CMK (cell line): ENCODE measurements at places on chromosomes 7 and 10.

DNA sequence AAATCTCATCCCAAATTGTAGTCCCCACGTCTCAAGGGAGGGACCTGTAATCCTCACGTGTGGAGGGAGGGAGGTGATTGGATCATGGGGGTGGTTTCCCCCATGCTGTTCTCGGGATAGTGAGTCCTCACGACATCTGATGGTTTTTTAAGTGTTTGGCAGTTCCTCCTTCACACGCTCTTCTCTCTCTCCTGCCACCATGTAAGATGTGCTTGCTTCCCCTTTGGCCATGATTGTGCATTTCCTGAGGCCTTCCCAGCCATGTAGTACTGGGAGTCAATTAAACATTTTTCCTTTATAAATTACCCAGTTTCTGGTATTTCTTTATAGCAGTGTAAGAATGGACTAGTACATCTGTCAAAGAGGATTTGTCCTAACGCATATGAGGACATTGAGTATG lies 59.5 kb downstream of the RGS10 start:
- no peak for DNase-seq

GRCh38 chr10:37784678-37785077 lies 72.7 kb downstream of the ZNF248 start:
- no peak for DNase-seq

GRCh38 chr10:62068464-62068863 lies 167.0 kb downstream of the ARID5B start:
- no peak for DNase-seq

GRCh38 chr7:150993511-150993910 lies 2.7 kb downstream of the NOS3 start:
- DNase-seq = no peak

GRCh38 chr7:116938678-116939077 lies 14.6 kb upstream of the ST7 start:
- DNase-seq = no peak

- DNase-seq = no peak
These were observed 62.5 kb downstream of the HIPK2 start for GRCh38 chr7:139715194-139715815.

- DNase-seq = no peak
These were observed 3.1 kb downstream of the RARRES2 start for GRCh38 chr7:150338166-150338829.

GRCh38 chr10:24311888-24312287 lies 103.0 kb downstream of the KIAA1217 start:
- DNase-seq = no peak

DNA sequence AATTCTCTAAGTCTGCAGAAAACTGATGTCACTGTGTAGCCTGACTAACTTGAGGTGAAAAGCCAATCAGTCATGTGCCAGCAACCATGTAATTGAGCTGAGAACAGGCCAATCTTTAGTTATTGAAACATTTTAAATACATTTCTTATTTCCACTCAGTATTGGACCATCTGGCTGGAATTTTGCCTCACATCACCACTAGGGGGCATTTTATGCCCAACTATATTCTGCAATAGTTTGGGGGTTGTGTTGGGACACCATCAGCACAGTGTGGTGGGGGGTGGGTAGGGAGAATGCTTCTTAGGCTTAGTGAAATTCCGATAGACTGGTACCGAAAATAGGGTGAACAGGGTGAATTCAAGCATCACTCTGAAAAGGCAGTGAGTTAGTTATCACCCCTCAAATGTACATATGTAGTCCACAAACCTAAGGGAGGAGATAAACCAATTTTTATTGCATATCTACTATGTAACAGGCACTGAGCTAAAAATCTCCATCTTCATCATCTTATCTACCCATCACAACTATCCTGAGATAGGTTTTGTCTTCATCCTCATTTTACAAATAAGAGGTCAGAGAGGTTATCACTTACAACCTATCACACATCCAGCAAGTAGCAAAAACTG lies 17.8 kb downstream of the NPSR1 start:
- DNase-seq = no peak

DNA sequence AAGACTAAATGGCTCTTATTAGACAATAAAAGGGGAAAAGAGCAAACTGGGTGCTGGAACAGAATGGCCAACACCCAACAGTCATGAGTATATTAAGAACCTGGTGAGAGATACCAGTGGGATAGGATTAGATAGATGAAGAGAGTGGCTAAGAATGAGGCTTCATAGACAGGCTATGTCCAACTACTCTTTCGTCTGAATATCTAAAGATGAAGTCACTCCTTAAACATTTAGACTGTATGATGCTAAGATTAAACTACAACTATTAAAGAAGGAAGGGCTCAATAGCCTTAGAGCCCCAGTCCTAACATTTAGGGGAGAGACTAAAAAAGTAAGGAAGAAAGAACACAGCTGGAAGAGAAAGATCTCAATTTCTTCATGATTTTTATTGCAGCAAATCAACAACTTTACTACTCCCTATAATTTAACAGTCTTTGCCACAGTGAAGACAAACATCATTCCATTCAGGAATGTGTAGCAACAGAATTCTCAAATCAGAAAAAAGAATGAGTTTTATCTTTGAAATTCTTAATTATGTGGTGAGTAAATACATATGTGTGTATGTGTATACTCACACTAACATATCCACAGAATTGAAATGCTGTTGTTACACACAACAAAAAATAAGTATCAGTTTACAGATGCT lies 45.6 kb downstream of the CACNA2D1 start:
- DNase-seq = no peak

DNA sequence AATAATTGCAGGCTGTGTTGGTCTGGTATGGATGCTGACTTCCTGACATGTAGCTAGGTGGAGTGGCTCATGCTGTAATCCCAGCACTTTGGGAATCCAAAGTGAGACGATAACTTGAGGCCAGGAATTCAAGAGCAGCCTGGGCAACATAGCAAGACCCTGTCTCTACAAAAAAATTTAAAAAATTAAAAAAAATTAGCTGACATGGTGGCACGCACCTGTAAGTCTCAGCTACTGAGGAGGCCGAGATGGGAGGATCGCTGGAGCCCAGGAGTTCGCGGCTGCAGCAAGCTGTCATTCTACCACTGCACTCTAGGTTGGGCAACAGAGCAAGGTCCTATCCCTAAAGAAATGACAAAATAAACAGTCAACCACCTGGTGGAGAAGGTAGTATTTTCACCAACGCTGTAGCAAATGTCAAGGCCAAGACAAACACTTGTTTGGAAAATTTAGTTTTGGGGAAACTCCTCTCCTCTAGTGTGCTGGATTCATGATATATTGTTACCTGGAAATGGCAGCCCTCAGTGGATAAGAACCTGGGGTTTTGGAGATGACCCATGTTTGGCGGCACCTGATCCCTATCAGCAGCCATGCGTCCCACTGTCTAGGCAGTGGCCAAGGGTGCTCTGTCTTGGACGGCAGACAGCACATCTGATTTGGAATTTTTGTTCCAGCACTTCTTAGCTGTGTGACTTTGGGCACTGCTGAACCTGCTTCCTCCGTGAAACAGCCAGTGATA lies 29.5 kb downstream of the CUX1 start:
- no peak for DNase-seq

DNA sequence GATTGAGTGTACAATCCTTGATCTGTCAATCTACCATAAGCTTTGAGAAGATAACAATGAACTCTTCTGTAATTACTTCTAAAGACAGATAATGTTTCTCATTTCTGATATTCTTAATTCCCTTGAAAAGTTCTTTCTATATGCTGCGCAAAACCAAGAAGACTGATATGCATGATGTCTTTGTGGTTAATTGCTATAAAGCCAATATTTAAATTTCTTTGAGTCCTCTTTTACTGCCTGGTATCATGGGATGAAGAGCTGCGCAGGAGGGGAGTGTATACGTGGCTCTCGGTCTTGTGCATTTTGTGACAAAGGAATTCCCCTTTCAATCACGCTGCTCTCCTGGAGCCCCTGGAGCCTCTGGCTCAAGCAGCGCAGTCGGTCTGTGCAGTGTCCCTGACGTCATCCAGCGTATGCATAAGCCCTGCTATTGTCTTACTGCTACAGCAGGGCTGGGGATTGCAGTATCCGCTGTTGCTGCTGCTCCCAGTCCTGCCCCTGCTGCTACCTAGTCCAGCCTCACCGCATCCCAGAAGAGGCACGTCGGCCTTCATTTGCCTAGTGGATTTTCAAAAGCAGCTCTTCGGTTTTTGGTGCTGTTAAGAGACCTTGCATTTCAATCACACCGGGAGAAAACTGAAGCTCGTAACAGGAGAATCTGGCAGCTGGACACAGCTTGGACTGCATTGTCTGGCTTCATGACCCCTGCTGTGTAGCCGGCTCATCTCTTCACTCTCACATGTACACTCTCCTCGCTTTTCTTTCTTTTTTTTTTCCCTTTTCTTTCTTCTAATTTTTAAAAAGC lies 66.7 kb downstream of the ST7 start:
- no peak for DNase-seq

DNA sequence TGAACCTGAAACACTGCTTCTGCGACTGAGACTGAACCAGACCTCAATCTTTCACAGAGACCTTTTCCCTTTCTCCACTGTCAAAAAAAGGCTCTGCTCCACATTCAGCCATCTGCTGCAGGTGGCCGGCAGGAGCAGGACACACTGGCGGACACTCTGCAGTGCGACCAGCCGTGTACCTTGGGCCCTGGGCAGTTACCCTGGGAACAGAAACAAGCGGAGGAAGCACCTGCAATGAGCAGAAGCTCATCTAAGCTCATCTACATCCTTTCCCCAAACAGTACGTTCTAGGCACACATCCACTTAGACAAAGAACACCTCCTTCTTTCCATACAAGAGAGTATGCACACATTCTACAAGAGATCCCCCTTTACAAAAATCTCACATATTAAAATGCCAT lies 22.8 kb downstream of the VOPP1 start:
- DNase-seq = no peak

GRCh38 chr7:143877098-143877497 lies 24.9 kb downstream of the TCAF1 start:
- no peak for DNase-seq

- DNase-seq = no peak
These were observed 745 bp downstream of the DAGLB start for GRCh38 chr7:6446838-6447580.

- DNase-seq = no peak
These were observed 93.4 kb downstream of the DOCK4 start for GRCh38 chr7:112112822-112113255.
